ENCODE measurements at places on chromosomes 5 and 9.

DNA sequence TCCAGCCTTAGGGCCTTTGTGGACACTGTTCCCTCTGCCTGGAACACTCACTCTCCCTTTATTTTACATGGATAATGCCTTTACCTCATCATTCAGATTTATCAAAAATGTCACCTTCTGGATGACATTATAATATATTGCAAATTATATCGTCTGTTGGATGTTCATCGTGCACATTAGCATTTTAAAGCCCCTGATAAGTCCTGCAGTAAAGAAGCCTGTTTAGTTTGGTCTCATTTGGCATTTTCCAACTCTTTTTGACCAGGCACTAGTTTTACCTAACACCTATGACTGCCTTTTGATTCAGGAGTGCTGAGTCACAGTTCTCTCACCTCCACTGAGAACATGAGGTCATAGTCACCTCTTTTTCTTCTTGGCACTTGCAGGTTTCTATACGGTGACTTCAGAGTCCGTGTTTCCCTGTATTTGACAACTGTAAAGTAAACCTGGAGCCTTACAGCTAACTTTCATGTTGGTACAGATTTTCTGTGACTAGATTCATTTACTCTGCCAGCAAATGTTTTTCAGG is 57.7 kb upstream of the STC2 start:
- no peak for DNase-seq

DNA sequence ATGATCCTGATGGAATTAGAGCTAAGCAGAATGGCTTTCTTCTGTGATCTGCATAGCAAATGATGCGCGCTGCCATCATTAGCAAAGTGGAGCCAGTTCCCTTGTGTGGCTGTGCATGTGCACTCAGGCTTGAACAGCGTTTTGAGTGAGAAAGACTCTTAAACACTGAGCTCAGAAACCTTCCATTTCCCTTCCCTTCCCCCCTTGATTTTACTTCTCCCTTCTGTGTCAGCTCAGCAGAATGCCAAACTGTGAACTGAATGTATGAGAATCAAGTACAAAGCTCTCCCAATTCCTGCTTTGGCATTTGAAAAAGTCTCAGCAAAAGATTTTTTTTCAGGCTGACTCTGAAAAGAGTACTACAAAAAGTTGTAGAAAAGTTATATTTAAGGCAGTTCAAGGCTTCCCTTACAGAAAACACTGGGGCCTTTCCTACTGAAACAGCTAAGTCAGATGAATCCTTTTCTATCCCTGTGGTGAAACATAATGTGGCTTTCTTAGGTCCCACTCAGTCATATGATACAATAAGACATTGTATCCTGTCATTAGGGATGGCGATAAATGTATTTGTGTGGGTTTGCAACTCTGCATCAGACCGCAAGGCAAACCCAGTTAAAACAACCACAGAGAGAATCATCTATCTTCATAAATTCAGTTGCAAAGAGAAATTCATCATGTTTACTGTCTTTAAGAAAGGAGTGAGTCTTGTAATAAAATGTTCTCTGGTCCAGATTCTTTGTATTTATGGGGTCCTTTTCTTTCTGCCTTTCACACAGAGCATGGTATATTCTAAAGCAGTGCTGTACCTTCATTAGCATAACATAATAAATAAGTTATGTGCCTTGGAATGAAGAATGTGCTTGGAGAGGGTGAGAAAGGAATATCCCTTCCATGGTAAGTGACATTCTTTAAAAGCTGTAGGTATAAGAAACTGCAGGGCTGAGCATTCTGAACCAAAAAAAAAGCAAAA is 222.6 kb downstream of the CAAP1 start:
- DNase-seq = no peak

DNA sequence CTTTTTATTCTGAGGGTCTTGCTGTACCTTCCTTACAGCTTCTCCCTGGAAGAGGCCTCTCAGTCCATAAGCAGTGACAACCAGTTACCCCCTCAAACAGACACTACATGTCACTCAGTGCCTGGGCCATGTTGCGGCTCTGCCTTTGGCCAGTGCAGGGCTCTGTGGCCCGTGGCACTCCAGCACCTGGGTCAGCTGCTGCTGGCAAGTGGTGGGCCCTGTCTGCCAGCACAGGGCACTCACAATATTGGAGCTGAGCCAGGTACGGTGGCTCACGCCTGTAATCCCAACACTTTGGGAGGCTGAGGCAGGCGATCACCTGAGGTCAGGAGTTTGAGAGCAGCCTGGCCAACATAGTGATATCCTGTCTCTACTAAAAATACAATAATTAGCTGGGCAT is 24.2 kb downstream of the DAP start:
- no peak for DNase-seq

- no peak for DNase-seq
Observed at GRCh38 chr5:41764650-41765049, 105.6 kb downstream of the OXCT1 start.

GRCh38 chr5:125823572-125823971 is 599.6 kb upstream of the GRAMD2B start:
- no peak for DNase-seq

DNA sequence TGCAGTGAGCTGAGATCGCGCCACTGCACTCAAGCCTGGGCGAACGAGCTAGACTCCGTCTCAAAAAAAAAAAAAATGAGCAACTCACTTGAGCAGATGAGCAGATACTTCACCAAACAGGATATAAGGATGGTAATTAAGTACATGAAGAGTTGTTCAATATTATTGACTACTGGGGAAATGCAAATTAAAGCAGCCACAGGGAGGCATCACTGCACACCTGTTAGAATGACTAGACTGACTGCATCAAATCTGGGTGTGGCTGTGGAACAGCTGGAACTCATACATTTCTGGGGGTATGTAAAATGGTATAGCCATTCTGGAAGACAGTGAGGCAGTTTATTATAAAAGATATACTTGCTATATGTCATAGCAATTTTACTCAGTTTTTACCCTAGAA is 93.0 kb downstream of the WNK2 start:
- no peak for DNase-seq

GRCh38 chr5:29942089-29942488 is 1251.4 kb upstream of the CDH6 start:
- DNase-seq = no peak

DNA sequence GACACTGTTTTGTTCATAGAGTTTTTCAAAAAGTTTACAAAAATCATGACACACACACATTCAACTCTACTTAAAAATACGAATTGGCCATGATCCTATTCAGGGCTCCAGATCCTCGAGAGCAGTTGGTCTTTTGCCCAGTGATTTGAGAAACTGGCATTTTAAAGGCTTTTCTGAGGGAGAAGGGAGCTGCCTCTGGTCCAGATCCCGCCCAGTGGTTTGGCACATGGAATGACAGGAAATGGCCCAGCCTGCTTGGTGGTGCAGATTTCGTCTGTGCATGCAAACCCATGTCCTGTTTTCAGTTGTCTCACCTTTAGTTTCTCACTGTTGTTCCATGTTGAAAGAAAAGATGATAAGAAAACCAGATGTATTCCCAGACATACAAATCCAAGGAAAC is 3.6 kb downstream of the CAMK4 start:
- DNase-seq = no peak

- no peak for DNase-seq
Observed at GRCh38 chr9:136644343-136644592, 18.4 kb upstream of the EGFL7 start.

DNA sequence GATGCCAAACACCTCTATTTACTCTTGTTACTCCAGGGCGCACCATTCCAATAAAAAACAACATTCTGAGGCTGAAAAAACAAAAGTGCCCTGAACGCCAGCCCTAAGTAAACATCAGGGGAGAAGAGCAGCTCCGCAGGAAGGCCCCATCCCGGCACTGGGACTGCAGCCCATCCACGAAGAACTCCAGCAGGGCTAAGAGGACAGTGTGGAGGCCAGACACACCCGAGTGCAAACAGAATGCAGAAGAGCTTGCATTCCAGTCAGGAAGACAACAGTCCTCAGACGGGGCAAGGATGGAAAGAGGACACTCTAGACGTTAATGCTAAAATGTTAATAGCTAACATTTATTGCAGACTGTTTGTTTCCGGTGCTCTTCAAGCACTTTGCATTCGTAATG is 33.0 kb downstream of the FAM240B start:
- no peak for DNase-seq

GRCh38 chr5:160837211-160837610 is 14.8 kb downstream of the ATP10B start:
- DNase-seq = no peak

GRCh38 chr9:91291866-91292265 is 69.9 kb downstream of the AUH start:
- no peak for DNase-seq

DNA sequence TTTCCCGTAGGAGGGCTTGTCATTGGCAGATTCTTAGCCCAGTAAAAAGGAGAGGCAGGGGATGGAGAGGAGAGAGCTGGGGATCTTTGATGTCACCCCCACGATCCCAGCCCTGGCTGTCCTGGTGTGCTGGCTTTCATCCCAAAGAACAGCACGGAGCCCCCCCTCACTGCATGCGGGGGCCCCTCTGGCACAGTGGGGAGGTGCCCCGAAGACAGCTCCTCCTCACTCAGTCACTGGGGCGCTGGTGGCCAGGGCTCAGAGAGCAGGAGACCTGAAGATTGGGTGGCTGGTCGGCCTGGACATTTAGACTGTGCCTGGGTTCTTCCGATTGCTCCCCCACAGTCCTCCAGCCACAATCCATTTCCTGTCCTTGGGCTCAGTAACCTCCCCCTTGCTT is 207.5 kb downstream of the MELK start:
- DNase-seq = no peak

GRCh38 chr9:117191504-117192261 is 223.2 kb downstream of the ASTN2 start:
- DNase-seq = no peak

DNA sequence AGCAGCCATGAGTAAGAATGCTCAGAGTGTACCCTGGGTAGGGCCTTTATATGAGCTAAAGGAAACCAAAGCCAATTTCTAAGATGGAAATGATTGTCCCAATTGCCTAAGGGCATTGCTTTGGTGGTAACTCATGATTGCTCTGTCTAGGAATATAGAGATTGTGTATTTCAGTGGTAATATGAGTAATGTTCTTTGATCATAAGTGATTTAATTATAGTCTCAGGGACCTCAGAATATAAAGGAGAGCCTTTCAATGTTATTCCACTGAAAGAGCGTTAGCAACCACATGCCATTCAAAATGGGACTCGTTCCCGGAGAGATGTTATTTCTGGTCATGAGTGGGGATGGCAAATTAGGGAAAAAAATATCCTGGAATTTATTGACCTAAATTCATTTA is 340.5 kb downstream of the ARHGEF28 start:
- DNase-seq = no peak

DNA sequence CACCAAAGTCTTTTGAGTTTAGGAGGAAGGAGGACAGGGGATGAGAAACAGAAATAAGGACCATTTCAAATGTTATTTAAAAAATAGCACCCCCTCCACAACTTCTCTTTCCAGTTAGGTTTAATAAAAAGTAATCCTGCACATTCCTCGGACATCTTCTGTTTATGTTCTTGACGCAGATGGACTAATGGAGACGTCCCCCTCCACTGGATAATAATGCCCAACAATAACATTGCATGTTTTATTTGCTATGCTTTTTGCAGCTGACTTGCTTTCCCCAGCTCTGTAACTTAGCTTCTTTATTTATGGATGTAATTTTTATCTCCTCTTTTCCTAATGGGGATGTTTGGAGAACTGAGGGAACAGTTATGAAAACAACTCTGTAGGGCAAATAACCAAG is 89.5 kb downstream of the MAT2B start:
- no peak for DNase-seq
